Activated T-helper 1 cell treated with Interleukin-2 at 50 U/mL for 16 hours (primary cell): ENCODE measurements at places on chromosomes 5 and 9.

DNA sequence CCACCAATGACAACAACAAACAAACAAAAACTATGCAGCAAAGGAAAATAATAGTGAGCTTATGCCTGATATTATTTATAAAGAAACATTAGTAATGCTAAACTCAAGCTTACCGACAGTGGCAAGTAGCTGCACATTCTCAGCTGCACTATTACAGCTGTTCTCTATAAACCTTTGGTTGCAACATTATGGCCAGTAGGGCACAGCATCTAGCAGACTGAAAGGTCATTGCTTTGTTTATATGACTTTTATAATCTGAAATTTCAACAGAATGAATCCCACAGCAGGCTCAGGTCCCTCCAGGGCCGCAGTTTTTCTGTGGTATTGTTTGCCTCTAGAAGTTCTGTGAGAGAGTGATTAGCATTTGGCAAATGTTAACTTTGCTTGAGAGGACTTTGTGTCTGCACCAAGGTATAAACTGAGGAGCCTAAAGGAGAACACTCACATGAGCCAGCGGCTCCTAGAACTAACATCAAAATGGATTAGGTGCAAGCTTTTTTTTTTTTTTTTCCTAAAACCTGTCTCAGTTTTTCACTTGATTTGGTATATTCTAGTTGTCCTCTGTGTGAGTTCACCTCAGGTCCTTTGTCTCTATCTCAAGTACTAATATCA is 58.3 kb downstream of the IZUMO3 start:
- DNase-seq: no peak

- DNase-seq: no peak
Measured at GRCh38 chr5:154962494-154962893, 21.6 kb downstream of the MRPL22 start.

- DNase-seq: no peak
Measured at GRCh38 chr5:64818245-64818644, 49.5 kb downstream of the CWC27 start.

DNA sequence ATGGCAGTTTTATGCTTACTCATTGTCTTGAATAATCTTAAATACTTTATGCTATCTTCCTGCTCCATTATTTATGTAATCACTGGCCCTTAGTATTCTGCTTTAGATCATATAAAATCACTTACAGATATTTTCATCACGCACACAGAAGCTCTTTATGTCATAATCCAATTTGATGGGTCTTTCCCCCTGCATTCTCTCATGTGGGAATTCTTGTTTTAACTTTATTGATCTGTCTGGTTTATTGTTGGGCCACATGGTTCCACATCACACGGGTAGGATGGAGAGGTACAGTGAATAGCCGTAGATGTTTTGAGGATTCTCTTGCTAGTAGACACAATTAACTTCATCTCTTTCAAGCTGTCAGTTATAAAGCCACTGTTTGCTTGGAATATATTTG is 27.0 kb downstream of the PLPPR1 start:
- DNase-seq: no peak

DNA sequence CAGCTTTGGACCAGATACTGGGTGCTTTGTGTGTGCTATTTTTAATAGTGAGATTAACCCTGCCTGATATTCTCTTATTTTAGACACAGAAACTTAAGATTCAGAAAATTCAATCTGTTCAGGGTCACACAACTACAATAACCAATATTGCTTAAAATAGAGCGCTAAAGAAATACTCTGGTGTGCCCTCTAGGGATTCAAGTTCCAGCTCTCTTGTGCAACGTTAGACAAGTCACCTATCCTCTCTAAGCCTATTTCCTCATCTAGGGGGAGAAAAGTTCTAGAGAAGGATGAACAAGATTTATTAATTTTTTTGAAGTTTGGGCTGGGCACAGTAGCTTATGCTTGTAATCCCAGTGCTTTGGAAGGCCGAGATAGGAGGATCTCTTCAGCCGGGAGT is 2.1 kb upstream of the SCAI start:
- DNase-seq: no peak

- no peak for DNase-seq
Measured at GRCh38 chr5:87245451-87245850, 22.2 kb upstream of the RASA1 start.

GRCh38 chr9:100640447-100641050 is 62.7 kb downstream of the CAVIN4 start:
- DNase-seq: no peak

- no peak for DNase-seq
Measured at GRCh38 chr9:113578279-113578865, 114.8 kb downstream of the RGS3 start.

- DNase-seq: no peak
Measured at GRCh38 chr5:124410539-124411488, 335.6 kb downstream of the ZNF608 start.

DNA sequence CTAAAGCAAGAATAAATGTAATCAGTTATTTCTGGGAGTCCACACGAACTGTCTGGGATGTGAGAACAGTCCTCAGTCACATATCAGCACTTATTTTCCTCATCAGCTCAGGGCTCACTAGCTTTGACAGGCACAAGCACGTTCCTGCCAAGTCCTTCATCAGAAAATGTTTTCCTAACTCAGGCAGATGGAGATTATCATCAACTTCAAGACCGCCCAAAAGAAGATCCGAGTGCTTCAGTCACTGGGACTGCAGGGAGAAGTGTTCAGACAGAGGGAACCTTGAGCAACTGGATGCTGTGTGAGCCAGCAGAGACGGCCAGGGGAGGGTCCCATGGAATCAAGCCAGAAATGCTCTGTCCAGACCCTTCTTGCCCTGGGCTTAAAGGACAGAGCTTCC is 189.4 kb downstream of the NXNL2 start:
- no peak for DNase-seq

DNA sequence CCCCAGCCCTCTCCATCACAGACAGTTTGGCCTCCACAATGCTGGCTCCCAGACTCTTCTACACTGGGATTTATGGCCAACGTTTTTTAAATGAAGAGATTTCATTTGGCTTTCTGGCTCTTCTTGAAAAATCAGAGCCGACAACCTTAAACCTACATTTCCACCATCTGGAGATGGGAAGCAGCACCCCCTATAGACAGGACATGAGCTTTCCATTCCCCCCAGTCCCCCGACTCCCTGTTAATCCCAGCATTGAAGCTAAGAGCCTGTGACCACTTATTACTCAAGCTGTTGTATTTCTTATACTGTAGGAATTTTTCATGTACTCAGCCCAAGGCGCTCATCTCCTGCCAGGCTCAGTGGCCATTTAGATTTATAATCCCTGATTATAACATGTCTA is 34.0 kb upstream of the AFAP1L1 start:
- DNase-seq: no peak
